ENCODE measurements at places on chromosomes 4 and X.

- no peak for DNase-seq
These were observed 345.3 kb downstream of the SPRY1 start for GRCh38 chr4:123741906-123742305.

- DNase-seq, result no peak
These were observed 84.2 kb downstream of the CHRNA9 start for GRCh38 chr4:40419231-40419912.

- no peak for DNase-seq
These were observed 178.3 kb upstream of the GYPA start for GRCh38 chr4:144318797-144319196.

GRCh38 chrX:99095965-99096635, 1314.0 kb downstream of the PCDH19 start:
- no peak for DNase-seq

- no peak for DNase-seq
These were observed 55.8 kb downstream of the EMCN start for GRCh38 chr4:100461807-100462605.

DNA sequence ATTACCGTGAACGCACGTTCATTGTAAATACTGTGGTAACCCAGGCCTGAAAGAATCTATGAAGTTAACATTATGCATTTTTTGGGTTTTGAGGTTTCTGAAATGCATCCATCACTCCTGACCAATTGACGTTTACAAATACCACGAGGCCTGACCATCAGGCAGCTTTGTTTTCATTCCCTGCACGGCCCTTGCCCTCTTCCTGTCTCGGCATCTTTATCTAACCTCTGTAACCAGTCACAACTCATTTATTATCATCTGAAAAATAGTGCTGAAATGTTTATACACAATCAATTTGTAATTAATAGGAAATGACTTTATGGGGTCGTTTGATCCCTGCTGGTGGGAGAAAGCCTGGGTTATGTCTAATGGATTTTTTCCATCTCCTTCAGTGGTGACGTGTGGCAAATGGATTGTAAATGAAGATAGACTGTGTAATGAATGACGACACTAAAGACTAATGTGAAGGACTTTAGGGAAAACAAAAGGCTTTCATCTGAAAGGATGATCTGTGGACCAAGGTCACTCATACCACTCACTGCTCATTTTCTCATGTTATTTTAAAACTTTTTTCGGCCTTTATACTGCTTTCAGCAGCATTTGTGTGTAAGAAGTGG, 102.7 kb upstream of the SORBS2 start:
- DNase-seq, result no peak

- DNase-seq, result no peak
These were observed 119.1 kb downstream of the CNKSR2 start for GRCh38 chrX:21493226-21493830.

- DNase-seq, result no peak
These were observed 105.4 kb downstream of the GPC3 start for GRCh38 chrX:133880032-133880443.

DNA sequence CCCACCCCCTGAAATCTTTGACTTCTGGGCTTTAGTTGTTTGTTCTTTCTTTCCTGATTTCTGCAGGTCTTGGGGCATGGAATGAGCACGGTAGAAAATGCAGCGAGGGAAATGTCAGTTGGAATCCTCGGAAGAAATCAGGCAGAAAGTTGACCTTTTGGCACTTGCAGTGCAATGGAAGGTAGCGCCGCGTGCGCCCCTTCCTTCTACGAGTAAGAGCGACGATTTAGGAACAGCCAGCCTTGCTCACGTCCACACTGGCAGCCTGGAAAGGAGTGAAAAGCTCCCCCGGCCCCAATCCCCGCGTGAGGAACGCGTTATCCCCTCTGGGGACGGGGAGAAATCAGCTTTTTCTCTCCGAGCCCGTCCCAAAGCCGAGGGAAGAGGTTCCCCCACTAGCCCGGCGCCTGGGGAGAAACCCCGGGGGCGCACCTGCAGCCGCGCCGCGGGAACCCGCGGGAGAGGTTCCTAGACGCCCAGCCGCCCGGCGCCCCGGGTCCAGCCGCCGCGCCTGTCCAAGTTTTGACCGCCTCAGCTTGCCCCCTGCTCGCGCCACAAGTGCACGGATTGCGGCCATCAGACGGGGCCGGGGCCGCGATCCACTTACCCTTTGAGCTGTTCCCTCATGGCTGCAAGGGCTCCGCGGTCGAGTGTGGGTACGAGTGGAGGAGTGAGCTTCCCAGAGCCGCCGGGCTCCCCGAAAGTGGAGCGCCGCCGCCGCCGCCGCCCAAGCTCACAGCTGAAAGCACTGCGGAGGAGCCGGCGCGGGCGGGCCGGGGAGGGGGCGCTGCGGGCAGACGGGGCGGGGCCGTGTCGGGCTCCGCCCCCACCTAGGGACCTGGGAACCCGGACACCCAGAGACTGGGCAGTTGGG, 194.6 kb upstream of the FTHL17 start:
- DNase-seq, result no peak

GRCh38 chr4:3508542-3508941, 23.7 kb downstream of the LRPAP1 start:
- no peak for DNase-seq

DNA sequence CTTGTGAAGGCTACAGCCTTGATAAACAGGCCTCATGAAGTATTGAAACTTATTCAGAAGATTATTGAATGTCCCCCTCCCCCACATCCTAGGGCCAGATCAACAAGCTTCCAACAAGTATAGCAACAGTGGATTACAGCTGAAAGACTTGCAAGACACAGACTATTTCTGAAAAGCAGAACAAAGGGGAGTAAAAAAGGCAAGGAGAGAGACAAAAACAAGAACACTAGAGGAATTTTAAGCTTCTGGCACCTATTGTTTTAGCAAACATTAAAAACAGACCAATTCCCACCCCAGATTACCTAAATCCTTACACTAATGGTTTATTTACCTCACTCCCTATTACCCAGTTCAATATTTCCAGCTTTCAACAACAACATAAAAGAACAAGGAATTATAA, 446.3 kb upstream of the FSTL5 start:
- no peak for DNase-seq

DNA sequence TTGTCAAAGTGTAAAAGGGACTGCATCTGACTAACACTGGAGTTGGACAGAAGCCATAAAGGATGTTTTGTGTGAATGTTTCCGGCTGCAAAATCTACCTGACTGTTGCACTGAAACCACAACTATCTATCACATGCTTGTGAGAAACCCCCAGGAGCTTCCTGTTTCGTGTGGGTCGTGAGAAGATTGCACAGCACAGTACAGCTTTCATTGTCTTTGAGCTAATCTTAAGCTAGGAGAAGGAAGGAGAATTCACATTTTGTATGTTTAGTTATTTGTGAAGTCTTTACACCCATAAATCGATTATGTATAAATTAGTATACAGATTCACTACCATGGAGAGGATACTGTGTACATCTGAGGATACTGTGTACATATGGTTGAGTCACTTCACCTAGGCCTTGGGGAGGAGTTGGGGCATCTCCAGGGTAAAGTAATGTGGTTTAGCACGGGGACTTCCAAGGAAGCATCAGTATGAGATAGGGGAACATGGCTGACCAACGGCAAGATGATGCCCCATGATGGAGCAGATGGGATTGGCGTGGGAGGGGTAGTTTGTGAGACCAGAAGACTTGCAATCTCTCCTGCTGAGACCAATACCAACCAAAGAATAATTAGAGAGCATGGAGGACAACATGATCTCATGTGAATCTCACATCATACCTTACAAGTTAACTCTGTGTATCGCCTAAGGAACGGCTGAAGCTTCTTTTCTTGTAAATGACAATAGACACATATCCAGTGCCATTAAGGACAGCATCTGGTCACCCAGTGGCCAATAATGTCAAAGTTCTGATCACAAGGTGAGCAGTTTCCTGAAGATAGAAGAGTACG, 43.1 kb upstream of the FAM9C start:
- no peak for DNase-seq

GRCh38 chr4:81454948-81455347, 16.8 kb downstream of the RASGEF1B start:
- DNase-seq, result no peak

DNA sequence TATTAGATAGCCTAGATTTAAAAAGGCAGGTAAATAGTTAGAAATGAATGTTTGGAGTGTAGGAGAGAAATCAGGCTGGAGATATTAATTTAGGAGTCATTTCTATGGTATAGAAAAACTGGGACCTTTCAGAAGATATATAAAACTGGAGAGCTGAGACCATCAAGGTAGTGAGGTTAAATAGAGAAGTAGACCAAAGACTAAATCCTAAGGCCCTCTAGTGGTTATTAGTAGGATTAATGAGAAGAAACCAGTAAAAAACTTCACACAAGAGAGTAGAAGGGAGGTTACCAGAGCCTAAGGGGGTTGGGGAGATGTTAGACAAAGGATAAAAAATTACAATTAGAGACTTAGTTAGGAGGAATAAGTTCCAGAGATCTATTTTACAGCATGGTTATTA, 351.0 kb upstream of the SPANXN1 start:
- DNase-seq, result peak; percentile 0

GRCh38 chr4:101885574-101885973, 95.0 kb downstream of the BANK1 start:
- DNase-seq, result no peak

DNA sequence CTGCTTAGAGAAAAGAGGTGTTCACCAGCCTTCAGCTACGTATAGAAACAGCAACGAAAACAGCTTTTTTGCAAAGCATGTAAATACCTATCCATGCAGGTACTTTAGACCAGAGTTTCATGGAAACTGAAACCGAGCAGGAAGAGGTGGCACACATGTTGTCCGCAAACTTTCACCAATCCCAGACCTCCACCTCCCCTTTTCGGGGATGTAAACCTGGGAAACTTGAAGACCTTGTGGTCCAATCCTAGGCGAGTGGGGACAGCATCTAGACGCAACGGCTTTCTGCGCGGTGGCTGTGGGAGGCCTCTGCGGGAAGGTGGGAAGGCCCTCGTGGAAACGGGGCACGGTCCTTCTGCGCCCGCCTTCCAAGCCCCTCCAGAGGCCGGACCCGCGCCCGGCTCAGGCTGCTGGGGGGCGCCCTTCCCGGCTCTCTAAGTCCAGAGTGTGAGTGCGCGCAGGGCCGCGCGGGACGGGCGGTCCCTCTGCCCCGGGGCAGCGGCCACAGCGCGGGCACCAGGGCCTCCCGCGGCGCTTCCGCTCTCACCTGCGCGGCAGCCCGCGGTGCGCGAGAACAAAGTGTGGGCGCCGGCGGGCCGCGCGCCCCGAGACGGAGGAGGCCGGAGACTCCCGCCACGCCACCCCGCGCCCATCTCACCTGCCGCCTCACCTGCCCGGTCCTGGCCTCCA, 830 bp upstream of the SHROOM2 start:
- DNase-seq, result peak; percentile 42

- DNase-seq, result no peak
These were observed 298.4 kb downstream of the ARHGAP10 start for GRCh38 chr4:148030193-148030873.

- no peak for DNase-seq
These were observed 19.4 kb upstream of the TMPRSS11F start for GRCh38 chr4:68148800-68149685.

GRCh38 chr4:156182269-156182668, 228.6 kb upstream of the CTSO start:
- DNase-seq, result no peak

DNA sequence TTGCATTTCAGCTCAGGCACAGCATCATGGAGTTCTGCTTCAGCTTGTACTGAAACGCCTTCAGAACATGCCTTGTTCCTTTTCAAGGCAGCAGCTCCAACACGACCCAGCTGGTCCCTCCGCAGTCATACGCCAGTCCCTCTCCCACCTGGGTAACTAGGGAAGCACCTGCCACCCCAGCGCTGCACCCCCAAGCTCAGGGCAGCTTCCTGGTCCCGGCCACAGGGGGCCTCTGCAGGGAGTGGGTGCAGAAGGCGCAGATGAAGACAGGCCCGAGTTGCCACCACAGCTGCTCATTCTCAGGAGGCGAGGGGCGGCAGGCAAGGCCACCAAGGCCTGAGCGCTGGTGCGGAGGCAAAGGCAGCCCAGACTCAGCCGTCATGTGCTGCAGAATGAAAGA, 21.8 kb downstream of the WDR1 start:
- no peak for DNase-seq

- no peak for DNase-seq
These were observed 38.2 kb upstream of the NAA11 start for GRCh38 chr4:79364061-79364460.

- no peak for DNase-seq
These were observed 202.9 kb upstream of the BOD1L1 start for GRCh38 chr4:13830449-13830848.

DNA sequence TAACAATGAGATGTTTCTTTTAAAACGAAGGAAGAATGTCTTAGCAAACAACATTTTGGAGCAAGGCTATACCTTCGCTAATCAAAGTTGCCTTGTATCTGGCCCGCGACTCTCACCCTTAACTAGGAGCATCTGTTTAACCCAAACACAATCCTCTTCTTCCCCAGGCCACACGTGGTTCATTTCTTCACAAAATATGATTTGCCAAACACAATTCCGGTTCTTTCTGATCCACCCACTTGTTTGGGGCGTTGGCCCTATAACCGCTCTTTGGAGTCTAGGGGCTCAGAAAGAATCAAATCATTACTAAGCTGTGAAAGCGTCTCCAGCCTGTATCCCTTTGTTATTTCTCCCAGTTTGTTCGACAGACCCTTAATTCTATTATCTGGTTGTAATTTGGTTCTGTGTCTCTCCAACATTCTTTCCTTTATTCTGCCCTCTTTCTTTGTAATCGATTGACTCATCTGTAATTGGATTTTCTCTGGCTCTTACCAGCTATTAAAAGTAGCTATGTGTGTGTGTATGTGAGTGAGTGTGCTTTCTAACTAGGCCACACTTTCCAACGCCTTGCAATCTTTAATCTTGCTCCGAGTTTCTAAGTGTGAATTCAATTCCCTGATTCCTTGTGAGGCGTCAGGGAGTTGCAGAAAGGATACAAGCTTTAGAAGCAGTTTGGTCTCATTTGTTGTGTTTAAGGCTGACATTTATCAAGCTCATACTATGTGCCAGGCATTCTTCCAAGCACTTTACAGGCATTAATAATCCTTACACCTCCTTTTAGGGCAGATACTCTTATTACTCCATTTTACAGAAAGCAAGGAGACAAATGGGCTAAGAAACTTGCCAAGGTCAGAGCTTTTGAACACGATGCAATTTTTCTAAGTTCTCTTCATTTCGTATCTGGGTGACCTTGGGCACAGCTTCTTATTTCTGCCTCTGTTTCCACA, 138.6 kb upstream of the CPEB2 start:
- no peak for DNase-seq

DNA sequence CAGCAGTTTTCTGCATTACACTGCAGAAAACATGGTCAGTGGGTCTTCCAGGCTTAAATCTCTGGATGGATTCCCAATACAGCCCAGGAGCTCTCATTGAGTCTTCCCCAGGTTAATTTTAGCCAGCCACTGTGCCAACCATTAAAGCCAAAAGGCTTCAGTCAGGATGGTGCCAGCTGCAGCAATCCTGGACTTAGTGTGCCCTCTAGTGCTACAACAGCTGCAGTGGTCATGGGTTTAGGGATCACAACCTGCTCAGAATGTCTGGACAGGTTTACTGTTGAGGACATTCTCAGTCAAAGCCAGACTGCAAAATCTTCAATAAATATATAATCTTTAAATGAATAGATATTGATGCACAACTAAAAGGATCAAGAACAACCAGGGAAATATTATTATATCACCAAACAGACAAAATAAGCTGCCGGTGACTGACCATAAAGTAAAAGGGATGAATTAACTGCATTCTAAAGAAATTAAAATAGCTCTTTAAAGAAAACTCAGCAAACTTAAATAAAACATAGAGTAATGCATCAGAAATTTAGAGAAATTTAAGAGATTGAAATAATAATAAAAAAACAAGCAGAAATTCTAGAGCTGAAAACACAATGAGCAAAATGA, 639.9 kb downstream of the SPOCK3 start:
- peak; percentile 38 for DNase-seq
